ENCODE measurements at places on chromosomes 7 and 10.
A peak's percentile ranks its signal among the peaks of the same experiment; 100 is the strongest.

GRCh38 chr10:3961082-3961481, 176.1 kb upstream of the KLF6 start:
- no peak for DNase-seq

DNA sequence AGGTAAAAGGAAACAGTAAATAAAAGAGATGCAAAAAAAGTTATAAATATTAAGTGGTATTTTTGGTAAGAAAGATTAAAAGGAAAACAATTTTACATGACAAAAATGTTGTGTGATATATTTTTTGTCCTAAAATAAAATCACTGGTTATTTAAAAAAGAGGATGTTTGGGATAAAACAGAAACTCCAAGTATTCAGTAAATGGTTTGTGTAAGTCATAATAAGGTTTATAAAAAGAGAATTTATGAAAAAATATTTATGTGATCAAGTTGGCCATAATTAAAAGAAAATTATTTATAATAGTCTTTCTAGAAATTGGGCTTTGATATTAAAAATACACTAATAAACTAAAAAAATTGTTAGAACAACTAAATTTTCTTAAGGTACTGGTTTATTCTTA, 38.2 kb upstream of the FIGNL1 start:
- DNase-seq = no peak

GRCh38 chr10:131906269-131906639, 5.4 kb downstream of the PPP2R2D start:
- DNase-seq = no peak

- DNase-seq = no peak
Observed at GRCh38 chr10:9577746-9578145, 1439.9 kb upstream of the CELF2 start.

GRCh38 chr10:37479469-37479868, 354.1 kb downstream of the ANKRD30A start:
- no peak for DNase-seq

- DNase-seq = no peak
Observed at GRCh38 chr7:93051660-93052059, 66.1 kb downstream of the SAMD9 start.

GRCh38 chr7:85771516-85771915, 584.7 kb upstream of the SEMA3D start:
- no peak for DNase-seq

GRCh38 chr10:28367413-28367812, 64.5 kb upstream of the MPP7 start:
- no peak for DNase-seq

DNA sequence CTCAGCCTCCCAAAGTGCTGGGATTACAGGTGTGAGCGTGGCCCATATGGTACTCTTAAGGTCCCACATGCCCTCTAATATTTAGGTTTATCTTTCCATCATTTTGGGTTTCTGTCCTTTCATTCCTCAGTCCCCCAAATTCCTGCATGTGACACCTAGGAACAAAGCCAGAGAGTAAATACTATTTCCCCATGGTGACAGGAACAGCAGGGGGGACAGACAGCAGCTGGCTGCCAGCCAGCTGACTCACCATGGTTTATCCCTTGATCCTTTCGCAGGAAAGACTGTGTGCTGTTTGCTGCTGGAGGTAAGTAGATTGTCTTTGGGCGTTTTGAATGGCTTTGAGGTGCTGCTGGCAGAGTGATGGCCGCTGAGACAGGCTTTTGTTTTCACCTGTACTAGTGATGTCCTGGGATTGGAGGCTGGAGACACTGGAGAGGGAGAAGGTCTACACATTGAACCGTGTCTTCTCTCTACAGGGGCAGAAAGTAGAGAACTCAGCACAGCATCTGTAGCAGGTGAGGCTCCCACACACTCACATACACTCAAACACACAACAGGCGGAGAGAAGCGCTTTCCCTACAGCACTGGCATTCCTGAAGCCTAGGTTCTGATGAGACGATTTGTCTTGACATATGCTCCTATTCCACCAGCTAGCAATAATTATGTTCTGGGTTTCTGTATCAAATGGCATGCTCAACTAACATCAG, 83.7 kb upstream of the EFCAB10 start:
- DNase-seq = no peak

- DNase-seq = no peak
Observed at GRCh38 chr10:82953331-82953730, 1078.3 kb downstream of the NRG3 start.

- DNase-seq = no peak
Observed at GRCh38 chr10:23063973-23064812, 31.2 kb upstream of the MSRB2 start.

- peak; percentile 84 for DNase-seq
Observed at GRCh38 chr10:98460837-98461499, 14.2 kb upstream of the HPS1 start.

- DNase-seq = no peak
Observed at GRCh38 chr7:34198231-34198641, 292.9 kb downstream of the BMPER start.

DNA sequence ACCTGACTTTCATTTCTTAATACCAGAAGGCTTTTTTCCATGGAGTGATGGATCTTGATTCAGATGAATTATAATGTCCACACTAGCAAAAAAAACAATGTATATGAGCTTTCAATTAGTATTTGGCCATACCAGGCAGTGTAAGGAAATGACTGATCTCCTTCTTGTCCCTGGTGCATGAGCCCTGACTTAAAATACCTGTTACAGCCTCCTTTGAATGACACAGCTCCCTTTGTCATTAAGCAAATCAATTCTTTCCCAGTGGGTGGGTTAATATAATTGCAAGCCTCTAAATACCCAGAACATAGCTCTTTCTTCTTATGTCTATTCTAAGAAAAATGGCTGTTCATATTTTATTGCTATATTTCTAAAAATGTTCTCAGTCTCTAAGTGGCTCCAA, 164.7 kb downstream of the C1GALT1 start:
- no peak for DNase-seq

DNA sequence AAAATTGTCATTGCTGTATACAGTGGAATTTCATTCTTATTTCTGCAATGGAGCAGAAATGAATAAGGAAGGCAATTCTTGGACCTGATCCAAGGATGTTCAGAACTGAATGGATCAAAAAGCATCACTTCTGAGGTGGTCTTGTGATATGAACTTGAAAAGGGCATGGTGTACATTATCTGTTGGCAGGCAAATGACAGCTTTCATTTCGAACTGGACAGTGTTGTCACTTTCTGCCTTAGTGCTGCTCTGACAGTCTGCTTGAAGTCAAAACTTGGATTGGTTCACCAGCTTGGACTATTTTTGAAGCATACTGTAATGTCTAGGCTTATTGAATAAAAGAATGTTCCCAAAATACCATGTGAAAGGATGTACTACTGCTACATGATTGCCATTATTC, 52.0 kb downstream of the VCL start:
- DNase-seq = no peak

- DNase-seq = no peak
Observed at GRCh38 chr7:144691240-144691639, 144.6 kb downstream of the TPK1 start.

DNA sequence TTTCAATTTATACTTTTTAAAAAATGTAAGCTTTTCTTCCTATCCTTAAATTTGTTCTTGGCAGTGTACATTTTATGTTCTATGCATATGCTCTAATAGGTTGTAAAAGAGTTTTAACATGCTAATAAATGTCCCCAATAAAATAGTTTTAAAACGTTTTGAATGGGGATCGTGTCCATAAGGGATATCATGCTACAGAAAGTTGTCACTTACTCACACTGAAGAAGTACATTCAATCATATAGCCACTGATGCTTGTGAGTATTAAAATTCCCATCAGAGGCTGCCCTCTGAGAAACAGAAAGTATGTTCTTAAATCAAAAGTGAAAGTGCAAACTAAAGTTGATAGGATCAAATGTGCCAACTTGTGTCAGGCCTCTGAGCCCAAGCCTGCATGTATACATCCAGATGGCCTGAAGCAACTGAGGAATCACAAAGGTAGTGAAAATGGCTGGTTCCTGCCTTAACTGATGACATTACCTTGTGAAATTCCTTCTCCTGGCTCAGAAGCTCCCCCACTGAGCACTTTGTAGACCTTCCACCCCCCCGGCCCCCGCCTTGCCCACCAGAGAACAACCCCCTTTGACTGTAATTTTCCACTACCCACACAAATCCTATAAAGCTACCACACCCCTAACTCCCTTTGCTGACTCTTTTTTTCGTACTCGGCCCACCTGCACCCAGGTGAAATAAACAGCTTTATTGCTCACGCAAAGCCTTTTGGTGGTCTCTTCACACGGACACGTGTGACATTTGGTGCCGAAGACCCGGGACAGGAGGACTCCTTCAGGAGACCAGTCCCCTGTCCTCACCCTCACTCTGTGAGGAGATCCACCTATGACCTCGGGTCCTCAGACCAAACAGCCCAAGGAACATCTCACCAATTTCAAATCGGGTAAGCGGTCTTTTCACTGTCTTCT, 877 bp upstream of the NOD1 start:
- DNase-seq = no peak

- DNase-seq = no peak
Observed at GRCh38 chr7:142298009-142298408, 40.2 kb upstream of the PRSS58 start.

DNA sequence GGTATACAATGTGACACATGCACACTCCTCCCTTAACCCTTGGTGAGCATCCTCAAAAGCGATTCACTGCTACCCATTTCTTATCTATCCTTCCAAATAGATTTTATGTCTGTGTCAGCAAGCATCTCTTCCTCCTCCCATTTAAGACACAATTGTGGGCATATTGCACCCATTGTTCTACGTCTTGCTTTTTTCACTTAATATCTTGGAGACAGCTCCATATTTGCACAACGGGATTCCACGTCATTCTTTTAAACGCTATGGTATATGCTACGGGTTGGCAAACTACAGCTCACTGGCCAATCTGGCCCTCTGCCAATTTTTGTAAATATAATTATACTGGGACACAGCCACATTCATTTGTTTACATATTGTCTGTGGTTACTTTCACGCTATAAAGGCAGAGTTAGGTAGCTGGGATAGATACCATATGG, 88.6 kb downstream of the RNF216 start:
- DNase-seq = no peak

DNA sequence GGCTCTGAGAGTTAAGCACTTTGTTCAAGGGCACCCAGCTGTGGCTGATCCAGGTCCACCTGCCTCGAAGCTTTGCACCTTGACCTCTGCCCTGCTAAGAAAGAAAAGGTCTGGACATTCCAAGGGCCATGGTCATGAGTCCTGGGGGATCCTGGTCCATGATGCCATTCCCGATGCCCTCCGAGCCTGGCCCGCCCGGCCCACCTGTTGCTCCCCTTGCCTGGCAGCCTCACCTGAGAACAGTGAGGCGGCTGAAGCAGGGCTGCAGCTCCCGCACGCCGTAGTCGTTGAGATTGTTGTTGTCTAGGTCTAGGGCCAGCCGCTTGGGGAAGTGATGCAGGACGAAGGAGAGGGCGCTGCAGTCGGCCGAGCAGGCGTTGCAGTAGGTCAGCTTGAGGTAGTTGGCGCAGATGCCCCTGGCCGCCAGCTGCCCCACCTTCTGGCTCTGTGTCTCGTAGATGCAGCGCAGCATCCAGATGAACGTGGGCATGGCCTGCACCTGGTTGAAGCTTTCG, 27.5 kb downstream of the NOD1 start:
- no peak for DNase-seq

GRCh38 chr7:48182718-48183369, 11.6 kb downstream of the ABCA13 start:
- DNase-seq = peak; percentile 30

DNA sequence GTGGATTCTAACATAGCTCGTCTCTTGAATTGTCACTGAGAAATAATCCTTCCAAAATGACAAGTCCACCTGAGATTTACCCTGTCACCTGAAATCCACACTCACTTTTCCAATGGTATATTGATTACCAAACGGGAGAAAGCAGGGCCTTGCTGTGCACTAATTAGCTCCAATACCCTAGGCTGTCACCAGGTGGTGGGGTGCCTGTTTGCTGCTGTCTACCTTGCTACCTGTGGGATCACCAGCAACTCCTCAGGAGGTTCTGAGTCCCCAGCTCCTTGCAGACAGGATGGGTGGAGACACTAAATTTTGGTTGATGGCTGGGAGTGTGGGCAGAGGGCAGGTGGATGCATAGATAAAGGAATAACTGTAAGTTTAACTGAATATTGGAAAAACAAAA, 237.2 kb upstream of the ZNF32 start:
- no peak for DNase-seq

DNA sequence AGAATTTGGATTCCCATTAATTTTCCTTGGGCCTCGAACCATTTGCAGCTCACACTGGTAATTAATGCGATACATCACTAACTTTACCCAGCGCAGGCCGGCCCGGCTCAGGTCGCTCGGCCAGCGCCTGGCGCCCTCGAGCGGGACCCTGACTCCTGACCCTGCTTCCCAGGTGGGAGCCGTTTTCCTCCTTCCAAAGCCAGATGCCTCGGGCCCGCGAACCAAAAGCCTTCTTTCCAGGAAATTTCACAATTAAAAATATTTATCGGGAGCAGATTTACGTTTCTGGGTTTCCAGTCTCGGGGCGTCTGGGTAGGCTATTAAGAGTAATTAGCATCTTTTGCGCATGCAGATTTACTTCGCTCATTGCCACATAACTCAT, 12.2 kb downstream of the LBX1 start:
- DNase-seq = no peak

DNA sequence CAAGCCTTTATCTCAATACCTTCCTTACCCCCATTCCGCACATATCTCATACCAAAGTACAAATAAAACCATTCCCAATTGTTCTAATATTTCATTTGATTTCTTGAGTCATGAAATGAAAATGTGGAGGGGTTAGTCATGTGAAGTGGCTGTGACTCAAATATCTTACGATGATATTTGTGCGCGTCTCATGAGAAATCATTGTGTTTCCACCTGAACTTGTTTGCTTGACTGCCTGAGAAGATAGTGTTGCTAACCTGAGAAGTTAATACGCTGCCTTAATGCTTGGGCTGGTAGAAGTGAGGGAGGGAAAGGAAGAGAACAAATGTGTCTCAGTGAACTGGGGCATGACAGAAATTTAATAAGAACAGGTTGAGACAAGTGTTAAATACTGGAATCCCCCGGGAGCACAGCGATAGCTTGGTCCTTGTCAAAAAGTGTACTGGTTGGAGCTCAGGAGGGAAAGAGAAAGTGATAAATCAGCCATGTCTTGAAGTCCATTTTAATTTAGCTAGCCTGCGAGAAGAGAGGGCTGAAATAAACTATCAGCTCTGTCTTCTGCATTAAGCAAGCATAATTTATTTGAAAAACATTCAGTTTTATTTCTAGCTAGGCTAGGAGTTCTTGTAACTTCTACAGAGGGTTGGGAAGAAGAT, 7.2 kb upstream of the EPHA1 start:
- no peak for DNase-seq

- DNase-seq = peak; percentile 65
Observed at GRCh38 chr10:74081192-74081803, 69.3 kb downstream of the AP3M1 start.

Data from AG08396 (cell line).